Eye (tissue), 1 donor: ENCODE measurements at places on chromosomes 3 and 15.

- DNase-seq, result no peak
Observed at GRCh38 chr3:14352002-14352627, 50.3 kb upstream of the SLC6A6 start.

DNA sequence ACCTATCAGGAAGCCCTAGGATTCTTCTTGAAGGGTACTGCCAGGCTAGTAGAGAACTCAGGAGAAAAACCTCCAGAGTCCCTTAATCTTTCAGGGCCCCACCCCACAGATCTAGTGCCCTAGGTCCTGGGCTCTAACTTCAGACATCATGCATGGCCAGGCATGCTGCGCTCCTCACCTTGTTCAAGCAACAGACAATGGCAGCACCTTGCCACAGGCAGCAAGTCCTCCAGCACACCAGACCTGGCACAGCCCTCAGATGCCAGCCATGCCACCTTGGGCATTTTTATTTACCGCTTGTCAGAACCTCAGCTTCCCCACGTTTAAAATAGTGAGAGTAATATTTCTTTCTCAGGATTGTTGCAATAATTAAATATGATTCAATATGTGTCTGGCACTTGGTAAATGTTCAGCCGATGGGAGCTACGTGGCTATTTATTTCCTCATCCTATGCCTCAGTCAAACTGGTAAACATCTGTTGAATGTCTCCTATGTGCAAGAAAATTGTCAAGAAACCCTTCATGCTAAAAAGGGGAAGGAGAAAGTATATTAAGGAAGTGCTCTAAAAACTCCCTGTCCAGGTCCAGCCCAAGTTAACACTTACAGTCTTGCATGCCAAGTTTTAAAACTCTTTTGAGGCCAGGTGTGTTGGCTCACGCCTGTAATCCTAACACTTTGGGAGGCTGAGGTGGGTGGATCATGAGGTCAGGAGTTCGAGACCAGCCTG lies 14.5 kb upstream of the CCR1 start:
- DNase-seq, result no peak

DNA sequence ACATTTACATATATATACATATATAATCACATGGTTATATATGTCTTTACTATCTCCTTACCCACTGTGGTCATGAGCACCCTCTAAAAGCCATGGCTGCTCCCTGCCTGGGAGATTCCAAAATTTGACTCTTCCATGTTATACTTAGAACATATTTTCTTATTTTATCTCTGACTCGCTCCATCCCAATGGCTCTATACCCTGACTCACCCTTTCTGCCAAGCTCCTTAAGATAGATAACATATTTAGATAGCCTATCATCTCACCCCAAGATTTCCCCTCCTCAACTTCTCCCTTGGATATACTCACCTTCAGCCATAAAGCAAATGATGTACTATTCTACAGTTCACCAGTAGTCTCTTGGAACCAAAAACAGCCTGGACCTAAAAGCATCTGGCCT lies 65.1 kb downstream of the CD200R1L start:
- DNase-seq, result no peak

- no peak for DNase-seq
Observed at GRCh38 chr3:9678493-9678892, 25.1 kb upstream of the CPNE9 start.
